ENCODE measurements at places on chromosomes 3 and 15.

DNA sequence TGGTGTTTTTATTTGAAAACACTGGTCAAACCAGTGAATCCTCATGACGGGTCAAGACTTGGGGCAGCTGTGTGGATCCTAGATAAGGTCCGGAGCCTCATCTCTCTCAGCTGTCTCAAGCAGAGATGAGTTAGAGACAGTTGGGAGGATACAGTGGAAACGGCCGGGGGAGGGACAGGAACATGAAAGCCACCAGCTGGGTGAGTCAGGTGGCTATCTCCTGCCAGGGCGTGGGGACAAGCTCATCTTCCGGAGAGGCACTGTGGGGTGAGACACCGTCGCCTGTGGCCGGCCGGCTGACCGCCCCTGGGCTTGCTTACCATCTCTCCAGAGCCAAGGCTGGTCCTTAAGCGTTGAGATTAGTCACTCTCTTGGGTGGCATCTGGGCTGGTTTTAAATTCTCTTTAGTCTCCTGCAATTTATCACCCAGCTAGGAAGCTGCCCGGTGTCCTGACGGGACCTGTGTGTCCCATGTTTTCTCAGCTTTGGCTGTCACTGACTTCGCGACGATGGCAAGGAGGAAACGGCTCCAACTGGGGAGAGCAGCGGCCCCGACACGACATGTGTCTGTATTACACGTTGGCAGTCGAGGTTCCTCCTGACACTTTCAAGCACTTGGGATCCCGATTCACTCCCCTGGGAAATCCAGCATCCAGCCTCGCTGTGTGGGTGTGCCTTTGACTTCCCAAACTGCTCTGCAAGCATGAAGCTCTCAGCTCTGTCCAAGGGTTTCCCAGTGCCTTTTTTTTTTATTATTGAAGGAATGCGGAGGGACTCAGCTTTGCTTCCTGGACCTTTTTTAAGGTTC is 7.5 kb downstream of the ST8SIA2 start:
- DNase-seq, result no peak

GRCh38 chr15:75739791-75740190 is 27.1 kb upstream of the CSPG4 start:
- DNase-seq, result no peak

DNA sequence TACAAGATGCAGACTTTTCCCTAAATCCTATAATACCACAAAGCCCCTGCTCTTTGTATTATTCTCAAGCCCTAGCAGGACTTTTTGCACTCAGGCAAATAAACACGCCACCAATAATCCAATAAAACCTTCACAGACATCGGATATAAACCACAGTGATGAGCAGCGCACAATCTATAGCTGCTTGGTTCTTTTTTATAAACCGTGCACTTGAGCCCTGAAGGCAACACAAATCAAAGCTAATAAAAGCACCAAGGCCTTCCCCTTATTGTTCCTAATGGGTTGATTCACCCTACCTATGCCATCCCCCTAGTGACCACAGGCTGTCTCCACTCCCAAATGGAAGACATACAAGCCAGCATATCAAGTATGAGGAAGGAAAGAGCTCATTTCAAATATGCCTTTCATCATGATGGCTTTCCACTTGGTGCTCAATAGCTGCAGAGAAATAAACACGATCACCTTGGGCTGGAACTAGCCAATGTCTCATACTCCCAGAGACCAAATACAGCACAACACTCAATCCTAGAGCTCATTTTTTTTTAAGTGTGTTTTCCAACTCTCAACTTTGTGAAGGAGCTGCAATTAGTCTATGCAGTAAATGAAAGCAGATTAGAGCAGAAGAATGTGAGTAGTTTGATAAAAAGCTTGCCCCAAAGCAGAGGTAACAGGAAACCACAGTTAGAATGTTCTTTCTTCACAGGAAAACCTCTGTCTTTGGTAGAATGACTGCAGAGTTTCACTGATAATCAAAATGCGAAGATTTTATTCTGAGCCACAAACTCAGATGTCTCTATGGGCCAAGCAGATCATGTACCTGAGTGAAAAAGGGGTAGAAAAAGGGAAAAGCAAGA is 573.9 kb downstream of the AGBL1 start:
- no peak for DNase-seq

DNA sequence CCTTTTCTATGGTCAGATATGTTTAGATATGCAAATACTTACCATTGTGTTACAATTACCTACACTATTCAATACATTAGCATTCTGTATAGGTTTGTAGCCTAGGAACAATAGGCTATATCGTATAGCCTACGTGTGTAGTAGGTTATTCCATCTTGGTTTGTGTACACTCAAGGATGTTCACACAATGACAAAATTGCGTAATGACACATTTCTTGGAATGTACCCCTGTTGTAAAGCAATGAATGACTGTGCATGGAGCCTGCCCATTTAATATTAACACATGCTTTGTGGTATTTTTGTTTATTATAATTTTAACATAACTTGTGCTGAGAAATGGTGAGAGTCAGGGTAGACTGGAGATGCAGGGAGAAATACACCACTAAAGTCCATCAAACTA is 154.9 kb downstream of the LEKR1 start:
- no peak for DNase-seq

- DNase-seq, result peak; percentile 39
These were observed 82.6 kb downstream of the LSM3 start for GRCh38 chr3:14261229-14261628.

DNA sequence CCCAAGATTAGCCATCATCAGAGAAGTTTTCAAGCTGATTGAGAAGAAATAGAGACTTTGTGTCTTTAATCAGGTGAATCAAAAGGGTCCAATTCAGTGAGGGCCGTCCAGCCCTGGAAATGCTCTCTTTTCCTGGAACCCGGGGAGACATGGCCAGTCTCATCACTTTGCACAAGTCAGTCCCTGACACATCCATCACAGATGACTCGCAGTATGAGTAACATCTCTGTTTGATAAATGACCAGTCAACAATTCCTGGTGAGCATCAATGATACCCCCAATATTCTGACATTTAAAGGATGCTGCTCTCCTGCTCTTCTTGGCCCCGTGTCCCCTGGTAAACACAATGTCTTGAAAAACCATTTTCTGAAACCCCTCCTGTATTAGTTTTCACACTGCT is 26.7 kb downstream of the C3orf20 start:
- no peak for DNase-seq

- DNase-seq, result no peak
These were observed 518.1 kb downstream of the ROBO1 start for GRCh38 chr3:79249701-79250100.

GRCh38 chr3:112464264-112464663 is 35.0 kb downstream of the BTLA start:
- no peak for DNase-seq

DNA sequence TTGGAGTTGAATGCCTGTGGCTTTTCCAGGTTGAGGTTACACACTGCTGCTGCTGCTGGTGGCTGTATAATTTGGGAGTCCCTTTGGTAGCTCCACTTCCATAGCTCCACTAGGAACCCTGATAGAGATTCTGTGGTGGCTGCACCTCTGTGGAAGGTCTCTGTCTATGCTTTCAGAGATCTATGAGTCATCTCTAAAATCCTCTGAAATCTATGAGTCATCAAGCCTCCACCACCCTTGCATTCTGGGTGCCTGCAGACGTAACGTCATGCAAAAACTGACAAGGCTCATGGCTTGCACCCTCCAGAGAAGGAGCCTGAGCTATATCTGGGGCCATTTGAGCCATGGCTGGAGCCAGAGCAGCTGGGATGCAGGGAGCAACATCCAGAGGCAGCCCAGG is 1037.0 kb upstream of the CFAP20DC start:
- DNase-seq, result no peak

DNA sequence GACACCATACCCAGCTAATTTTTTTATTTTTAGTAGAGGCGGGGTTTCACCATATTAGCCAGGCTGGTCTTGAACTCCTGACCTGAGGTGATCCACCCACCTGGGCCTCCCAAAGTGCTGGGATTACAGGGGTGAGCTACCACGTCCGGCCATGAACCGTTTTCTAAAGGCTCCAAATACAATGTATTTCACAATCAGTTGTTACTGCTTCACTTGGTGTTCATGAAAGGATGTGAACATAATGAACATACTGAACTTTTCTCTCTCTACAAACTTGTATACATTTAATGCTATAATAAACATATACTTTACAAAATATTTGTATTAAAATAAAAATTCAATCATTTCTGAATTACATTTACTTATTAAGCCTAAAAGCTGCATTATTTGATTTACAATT is 28.9 kb downstream of the TBL1XR1 start:
- DNase-seq, result no peak

DNA sequence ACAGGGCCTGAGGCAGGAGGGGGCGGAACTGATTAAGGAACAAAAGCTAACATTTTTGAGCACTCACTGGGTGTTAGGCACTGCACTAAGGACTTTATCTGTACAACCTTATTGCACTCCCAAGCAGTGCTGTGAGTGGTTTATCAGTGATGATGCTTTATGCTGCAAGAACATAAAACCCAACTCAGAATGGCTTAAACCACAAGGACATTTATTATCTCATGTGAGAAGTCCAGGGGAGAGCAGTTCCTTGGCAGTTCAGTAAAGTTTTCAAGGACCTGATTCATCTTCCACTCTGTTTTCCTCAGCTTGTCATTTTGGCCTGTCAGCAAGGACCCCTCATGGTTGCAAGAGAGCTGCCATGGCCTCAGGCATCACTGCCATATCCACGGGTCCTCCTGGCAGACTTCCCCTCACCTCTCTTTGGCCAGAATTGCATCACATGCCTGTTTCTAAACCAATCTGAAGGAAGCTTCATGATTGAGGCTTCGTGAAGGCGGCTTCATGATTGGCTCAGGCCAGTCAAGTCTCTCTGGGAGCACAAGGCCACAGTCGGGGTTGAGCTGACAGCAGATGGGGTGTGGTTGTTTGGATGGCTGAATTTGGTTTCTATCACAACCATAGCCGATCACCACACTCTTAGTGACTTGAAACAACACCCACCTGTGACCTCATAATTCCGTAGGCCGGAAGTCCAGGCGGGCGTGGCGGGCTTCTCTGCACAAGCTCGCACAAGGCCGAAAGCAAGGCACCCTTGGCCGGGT is 15.8 kb downstream of the EFCC1 start:
- no peak for DNase-seq

DNA sequence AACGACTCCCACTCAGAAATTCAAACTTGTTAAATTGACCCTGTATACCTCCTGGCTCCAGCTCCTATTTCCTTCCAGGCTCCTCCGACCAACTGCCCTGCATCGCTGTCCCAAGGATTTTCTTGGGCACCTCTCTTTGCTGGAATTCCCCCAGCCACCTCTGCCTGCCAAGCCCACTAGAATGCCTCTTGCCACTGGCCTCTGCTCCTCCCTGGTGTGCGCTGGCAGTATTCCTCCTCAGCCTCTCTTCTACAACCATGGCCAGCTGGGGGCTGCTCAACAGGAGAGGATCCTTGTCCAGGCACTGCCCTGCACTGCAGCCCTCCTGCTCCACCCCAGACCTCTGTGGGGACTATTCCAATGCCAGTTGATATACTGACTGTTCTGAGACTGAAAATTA is 7.4 kb downstream of the WNT7A start:
- no peak for DNase-seq

DNA sequence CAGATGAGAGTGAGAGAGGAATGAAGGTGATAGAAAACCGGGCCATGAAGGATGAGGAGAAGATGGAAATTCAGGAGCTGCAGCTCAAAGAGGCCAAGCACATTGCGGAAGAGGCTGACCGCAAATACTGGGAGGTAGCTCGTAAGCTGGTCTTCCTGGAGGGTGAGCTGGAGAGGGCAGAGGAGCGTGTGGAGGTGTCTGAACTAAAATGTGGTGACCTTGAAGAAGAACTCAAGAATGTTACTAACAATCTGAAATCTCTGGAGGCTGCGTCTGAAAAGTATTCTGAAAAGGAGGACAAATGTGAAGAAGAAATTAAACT is 88.9 kb downstream of the EOMES start:
- DNase-seq, result no peak

DNA sequence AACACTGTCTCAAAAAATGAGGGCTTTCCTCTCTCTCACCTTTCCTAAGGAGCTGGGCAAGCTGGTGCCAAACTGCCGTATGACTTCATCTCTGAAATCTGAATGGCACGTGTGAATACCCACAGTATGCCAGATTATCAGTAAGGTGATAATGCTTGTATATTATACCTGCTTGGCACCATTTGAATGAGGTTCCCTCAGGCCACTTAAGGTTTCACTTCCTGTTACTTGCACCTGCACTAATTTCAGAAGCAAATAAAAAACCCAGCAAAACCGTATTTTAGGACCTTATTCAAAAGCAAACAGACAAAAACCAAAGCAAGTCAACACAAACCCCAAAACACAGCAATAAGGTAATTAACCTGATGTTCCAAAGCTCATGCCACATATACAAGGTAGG is 19.7 kb downstream of the FOXP1 start:
- DNase-seq, result no peak

DNA sequence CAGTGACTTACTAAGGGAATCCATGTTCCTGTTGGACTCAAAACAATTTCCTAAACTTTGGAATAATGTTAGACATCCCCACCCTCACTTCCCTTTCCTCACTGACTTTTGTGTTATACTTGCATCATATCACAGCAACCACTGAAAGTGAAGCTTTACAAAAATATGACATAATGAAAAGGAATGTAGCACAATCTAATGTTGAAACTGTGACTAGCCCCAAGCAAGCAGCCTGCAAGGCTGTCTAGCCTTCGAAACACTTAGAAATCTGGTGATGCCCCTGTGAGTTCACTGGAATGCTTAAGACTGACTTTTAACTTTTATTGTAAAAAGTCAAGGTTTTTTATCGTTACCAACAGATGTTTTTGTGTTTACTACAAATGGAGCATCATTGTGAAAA is 203.7 kb upstream of the ZNF385D start:
- DNase-seq, result no peak

- DNase-seq, result no peak
These were observed 22.8 kb upstream of the ARHGEF26 start for GRCh38 chr3:154098376-154098775.

GRCh38 chr3:82294609-82295008 is 533.2 kb upstream of the GBE1 start:
- DNase-seq, result no peak

- DNase-seq, result no peak
These were observed 549.5 kb downstream of the PYDC2 start for GRCh38 chr3:192010490-192010889.

DNA sequence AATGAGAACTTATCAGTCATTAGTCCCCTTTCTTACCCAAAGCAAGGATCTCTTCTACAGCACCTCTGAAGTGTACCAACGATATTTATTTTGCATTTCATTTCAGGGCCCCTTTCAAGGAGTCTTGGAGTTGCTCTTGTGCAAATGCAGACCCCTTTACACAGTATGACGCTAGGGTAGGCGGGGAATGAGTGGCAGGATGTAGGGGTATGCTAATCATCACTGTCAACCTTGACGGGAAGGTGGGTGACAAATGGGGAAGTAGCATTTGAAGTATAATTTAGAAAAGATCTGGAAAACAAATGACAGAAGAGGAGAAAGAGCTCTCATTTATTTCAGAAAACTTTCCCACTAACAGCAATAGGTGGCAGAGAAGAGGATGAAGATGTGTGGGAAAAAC is 94.4 kb downstream of the LRRN1 start:
- no peak for DNase-seq
